ENCODE measurements at places on chromosomes 11 and 22.

- no peak for DNase-seq
Observed at GRCh38 chr11:121323046-121323607, 30.6 kb downstream of the SC5D start.

DNA sequence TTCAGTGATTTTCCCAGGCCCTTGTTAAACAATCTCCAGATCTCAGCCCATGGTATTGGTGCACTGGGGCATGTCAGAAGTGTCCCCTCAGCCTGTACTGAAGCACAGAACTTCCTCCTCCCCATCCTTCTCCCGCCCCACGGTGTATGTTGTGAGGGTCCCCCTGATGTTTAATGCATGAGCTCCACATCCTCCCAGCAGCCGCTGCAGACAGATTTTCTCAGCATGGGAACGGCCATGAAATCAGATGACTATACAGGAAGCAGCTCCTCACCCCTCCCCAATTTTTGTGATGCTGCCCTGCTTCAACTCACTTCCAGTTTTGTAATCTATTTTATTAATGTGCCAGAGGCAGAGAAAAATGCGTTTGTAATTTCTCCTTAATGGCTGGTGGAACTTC lies 406.0 kb downstream of the MIAT start:
- no peak for DNase-seq

DNA sequence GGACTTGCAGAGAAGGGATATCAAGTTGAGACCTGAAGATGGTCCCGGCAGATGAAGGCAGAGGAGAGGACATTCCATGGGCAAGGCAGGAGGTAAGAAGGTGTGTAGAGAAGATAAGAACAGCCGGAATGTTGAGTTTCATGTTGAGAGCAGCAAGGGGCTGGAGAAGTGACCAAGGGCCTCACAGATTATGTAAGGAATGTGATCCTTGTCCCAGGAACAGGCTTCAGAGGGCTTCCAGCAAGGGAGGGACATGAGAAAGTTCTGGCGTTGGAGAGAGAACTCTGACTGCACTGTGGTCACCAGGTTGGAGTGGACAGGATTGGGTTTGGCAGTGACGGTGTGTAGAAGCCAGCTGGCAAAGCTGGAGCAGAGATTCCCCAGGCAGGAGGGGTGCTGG lies 27.6 kb upstream of the PPFIA1 start:
- DNase-seq: no peak

DNA sequence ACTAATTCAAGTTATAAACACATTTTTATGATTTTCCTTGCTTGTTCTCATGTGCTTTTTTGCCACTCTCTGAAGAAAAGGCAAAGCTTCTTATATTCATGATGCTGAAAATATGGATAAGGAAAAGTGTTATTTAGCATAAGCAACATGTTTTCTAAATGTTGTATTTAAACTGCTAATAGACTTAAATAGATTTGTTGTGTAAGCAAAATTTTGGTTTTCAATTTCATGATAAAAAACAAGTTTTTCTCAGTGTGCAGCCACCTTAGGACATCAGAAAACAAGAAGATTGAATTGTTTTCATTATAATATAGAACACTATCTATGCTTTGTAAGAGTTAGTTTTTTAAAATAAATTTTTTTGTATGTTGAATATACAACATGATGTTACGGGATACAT lies 2.3 kb downstream of the OR4A16 start:
- DNase-seq: no peak

DNA sequence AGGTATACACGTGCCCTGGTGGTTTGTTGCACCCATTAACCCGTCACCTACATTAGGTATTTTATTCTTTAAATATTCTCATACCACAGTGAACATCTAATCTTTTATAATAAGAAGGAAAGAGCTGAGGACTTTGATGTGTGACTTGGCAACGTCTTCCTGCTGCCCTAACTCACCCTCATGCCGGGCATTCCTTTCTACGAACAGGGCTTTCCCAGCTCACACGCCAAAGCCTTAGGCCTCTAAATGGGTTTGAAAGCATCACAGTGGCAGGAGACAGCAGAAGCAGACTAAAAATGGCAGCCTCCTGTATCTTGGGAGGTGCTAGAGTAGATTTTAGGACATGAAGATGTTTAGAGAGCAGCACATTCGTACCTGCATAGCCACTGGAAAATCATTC lies 52.6 kb downstream of the CLTCL1 start:
- DNase-seq: no peak

GRCh38 chr11:35662061-35662648 lies 420 bp upstream of the TRIM44 start:
- DNase-seq: no peak

GRCh38 chr11:67400251-67400941 lies 1.3 kb downstream of the PPP1CA start:
- DNase-seq: no peak

DNA sequence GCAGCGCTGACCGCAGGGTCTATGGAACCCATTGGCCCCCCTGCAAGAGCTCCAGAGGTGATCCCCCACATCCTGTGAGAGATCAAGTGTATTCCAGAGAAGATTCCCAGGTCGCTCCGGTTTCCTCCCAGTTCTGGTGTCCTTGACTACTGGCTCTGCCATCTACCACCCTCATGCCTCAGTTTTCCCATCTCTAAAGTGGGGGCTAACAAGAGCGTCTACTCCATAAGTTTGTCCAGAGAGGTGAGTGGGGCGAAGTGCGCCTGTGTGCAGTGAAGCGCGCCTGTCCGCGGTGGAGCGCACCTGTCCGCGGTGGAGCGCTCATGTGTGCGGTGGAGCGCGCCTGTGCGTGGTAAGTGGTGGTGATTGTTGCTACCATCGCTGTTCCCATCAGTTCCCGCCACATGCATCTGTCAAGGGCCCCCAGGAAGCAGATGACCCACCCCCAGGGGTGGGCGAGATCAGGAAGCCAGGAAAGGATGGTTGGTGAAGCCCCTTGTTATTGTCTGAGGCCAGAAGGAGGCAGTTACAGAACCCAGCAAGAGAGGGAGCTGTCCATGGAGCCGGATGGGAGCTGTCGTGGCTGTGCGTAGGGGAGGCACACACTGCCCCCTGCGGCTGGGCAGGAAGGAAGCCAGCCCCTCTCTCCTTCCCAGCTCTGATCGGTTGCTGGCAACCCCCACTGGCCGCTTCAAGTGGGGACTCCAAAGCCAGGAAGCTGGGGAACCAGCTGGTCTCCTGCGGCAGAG lies 73.2 kb upstream of the FGF3 start:
- no peak for DNase-seq
